ENCODE measurements at places on chromosomes 2 and 18. TPM values are rescaled to one million over a fixed set of nuclear protein-coding genes. Genes with fewer than 3 reads are reported as not detected.

The SERPINB13 gene
- not detected for total RNA-seq

DNA sequence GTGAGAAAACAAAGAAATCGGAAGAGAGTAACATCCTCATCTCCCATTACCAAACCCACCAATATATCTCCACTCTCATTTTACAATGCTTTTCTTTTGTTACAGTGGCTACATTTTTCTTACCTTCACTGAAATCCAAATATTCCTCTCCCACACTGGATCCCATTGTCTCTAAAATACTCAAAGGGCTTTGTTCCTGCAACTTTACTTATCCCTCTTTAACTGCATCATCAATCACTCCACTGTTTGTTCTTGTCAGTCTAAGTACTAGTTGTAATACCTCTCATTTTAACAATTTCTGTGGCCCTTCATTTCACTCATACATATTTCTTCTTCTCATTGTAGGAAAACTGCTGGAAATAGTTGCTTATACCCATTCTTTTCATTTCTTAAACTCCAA lies 464.2 kb upstream of the PIK3C3 start:
- no peak for DNase-seq

DNA sequence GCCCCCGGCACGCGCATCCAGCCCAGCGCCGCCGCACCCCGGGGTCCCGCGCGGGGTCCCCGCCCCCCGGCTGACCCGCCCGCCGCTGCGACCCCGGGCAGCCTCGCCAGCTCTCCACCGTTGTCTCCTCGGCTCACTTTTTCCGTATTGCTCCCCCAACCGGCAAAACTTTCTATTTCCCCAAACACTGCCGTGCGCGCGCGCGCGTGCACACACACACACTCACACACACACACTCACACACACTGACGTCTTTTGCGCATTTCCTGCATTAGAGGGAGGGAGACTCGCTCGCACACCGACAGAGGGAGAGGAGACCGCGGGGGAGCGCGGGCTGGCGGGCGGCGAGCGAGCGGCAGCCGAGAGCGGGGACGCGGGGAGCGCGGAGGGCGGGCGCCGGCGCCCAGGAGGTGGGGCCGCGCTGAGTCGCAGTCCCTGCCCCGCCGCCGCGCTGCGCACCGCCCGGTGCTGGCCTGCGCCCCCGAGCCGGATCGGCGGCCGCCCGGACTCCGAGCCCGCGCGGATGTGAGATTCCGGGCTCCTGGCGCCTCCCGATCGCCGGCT lies 542 bp upstream of the PRKCE start:
- DNase-seq: peak; percentile 98

DNA sequence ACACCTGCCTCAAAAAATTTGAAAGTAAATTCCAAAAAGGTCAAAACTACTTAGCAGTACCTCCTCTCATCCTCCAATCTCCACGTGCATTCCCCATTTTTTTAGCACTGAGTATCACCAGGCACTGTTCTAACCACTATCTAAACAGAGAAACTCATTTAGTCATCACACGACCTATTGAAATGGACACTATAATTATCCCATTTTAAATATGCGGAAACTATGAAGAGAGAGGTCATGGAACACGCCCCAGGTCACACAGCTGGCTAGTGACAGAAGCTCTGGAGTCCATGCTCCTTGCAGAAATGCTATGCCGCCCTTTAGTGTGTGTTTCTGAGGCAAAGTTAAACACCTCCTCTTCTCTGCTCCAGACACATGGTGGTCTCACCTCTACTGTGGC lies 99.5 kb downstream of the CABYR start:
- DNase-seq: no peak

- DNase-seq: no peak
Measured at GRCh38 chr2:140698636-140699035, 1432.2 kb downstream of the LRP1B start.

Data from osteoblast (primary cell).